ENCODE measurements at places on chromosomes 2 and 18.

DNA sequence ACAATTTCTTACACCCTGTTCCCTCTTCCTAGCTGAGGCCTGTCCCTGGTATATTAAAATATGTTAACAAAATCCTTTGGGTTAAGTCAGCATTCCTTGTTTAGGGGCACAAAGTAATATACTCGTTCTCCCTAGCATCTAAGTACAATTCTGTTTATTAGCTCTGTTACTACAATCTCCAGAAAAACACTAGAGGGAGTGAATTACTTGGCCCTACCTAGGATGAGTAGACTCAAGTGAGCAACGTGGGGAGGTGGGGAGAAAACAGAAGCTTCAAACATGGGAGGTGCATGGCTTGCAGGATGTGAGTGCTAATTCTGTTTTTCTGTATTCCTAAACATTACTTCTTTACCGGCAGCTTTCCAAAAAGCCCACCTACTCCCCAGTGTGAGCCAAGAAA, 89.7 kb downstream of the FSIP2 start:
- no peak for DNase-seq

GRCh38 chr2:235614176-235614860, 120.5 kb downstream of the AGAP1 start:
- no peak for DNase-seq

GRCh38 chr2:41129988-41130387, 678.1 kb upstream of the SLC8A1 start:
- DNase-seq, result no peak

DNA sequence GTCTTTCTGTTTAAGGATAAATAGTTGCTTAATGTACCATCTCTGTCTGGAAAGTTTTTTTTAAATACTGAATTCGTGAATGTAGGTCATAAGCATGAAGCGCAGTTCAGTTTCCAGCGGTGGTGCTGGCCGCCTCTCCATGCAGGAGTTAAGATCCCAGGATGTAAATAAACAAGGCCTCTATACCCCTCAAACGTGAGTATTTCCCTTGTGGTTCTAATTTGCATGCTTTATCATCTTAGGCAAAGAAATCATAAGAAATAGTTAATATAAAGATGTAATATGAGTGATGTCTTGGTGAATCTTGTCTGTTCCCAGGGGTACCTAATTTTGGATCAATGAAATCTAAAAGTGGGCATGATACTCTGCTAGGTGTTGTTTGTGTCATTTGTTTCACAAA, 1.5 kb downstream of the NDC80 start:
- DNase-seq, result no peak

DNA sequence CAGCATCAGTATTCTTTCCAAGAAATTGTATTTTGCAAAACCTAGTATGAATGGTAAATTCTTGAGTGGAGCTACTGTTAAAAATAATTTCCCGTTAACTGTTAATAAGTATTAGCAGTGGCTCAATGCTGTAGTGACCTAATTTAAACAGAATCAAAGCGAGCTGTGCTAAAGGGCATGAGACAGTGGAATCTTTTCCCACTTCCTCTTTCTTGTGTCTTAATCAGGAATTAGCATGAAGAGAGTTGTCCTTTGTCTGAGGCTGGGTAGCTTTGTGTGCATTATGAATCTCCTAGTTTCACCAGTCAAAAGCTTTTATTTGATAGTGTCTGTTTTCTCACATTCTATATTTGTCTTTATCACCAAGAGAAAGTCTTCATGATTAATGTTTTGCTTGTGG, 298.8 kb upstream of the GCFC2 start:
- DNase-seq, result no peak

DNA sequence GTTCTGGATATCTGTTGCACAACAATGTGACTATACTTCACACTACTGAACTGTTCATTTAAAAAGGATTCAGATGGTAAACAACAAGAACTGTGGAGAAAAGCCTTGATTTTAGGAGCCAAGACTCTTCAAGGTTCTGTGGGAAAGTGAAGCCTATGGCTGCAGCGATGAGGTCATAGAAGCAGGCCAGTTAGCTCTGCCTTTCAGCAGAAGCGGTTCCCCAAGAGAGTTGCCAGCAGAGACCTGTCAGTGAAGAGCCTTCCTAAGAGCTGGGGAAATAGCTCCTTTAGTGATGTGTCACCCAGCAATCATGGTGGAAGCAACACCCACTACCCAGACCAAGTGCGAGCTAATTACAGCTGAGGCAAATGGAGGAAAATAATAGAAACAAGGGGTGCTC, 346.5 kb upstream of the ETAA1 start:
- no peak for DNase-seq
